Sigmoid colon (tissue), 7 donors: ENCODE measurements at places on chromosomes 12 and 14. TPM values are rescaled to one million over a fixed set of nuclear protein-coding genes. Genes with fewer than 3 reads are reported as not detected.
A peak's percentile ranks its signal among the peaks of the same experiment; 100 is the strongest.

DNA sequence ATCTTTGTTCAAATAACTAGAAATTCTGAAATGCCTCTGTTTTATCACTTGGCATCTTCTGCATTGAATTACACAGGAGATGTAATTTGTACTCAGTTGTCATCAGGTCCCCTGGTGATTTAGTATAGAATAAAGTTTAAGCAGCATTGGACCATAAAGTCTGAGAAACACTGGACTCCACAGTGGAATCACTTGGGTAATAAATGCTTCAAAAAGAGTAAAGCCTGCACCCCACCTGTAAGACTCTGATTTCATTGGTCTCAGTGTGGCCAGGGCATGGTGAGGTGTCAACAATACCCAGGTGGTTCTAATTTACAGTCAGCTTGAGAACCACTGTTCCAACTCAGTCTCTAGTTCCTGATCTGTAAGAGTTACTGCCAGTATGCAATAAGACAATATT is 148.9 kb downstream of the ITPR2 start:
- H3K36me3 ChIP-seq: peaks cover 19% of the 10 kb centered on the region
- no peaks in the 10 kb centered on the region for H3K4me1 ChIP-seq
- no peak for DNase-seq
- H3K4me3 ChIP-seq: no peak overlapping the region
- H3K27ac ChIP-seq: no peak overlapping the region

GRCh38 chr12:42744539-42745182 is 155.1 kb upstream of the PRICKLE1 start:
- no peak overlapping the region for H3K4me3 ChIP-seq
- H3K27ac ChIP-seq: no peak overlapping the region
- no peaks in the 10 kb centered on the region for H3K36me3 ChIP-seq
- no peak for DNase-seq
- H3K27me3 ChIP-seq: no peaks in the 10 kb centered on the region
- peaks cover 35% of the 10 kb centered on the region for H3K4me1 ChIP-seq

DNA sequence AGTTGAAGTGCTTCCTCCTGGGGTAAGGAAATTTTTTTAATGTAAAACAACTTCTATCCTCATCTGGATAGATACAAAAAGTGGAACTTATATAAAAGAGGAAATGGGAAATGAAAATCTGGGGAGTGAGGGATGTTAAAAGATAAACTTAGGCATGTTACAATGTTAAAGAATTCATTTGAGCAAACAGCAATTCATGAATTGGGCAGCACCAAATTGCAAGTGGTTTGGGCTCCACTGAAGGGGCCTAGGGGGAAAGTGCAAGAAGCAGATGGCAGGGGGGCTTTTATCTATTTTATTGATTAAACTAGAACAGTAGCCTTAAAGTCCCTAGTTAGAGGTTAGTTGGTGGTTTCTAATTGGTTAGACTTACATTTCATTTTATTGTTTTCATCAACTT is 118.1 kb upstream of the NAP1L1 start:
- DNase-seq: no peak
- H3K36me3 ChIP-seq: no peaks in the 10 kb centered on the region
- no peaks in the 10 kb centered on the region for H3K27me3 ChIP-seq
- H3K4me3 ChIP-seq: no peak overlapping the region
- H3K27ac ChIP-seq: no peak overlapping the region

DNA sequence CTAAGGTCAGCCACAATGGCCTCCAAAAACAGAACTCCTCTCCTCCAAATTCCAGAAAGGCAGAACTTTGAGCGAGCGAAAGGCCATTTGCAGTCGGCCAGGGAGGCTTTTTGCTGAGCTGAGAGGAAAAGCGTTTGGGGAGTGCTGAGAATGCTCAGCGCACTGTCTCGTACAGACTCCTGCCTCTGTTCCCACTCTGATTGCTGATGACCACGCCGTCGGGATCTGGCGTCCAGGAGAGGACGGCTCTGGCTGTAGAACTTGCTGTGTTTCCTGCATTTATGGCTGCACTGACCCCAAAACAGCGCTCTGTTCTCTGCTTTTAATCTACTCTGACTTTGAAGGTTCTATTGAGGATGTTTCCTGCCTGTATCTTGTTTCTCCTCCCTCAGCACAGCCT is 82.4 kb upstream of the WSCD2 start:
- no peak overlapping the region for H3K27ac ChIP-seq
- peak overlapping the region; percentile 25 for H3K4me3 ChIP-seq
- H3K27me3 ChIP-seq: no peaks in the 10 kb centered on the region
- H3K4me1 ChIP-seq: peaks cover 11% of the 10 kb centered on the region

Gene KRT6C
- not detected for total RNA-seq

Gene NEUROD4
- not detected for total RNA-seq
